ENCODE measurements at places on chromosomes 2 and 18. TPM values are rescaled to one million over a fixed set of nuclear protein-coding genes. Genes with fewer than 3 reads are reported as not detected.

DNA sequence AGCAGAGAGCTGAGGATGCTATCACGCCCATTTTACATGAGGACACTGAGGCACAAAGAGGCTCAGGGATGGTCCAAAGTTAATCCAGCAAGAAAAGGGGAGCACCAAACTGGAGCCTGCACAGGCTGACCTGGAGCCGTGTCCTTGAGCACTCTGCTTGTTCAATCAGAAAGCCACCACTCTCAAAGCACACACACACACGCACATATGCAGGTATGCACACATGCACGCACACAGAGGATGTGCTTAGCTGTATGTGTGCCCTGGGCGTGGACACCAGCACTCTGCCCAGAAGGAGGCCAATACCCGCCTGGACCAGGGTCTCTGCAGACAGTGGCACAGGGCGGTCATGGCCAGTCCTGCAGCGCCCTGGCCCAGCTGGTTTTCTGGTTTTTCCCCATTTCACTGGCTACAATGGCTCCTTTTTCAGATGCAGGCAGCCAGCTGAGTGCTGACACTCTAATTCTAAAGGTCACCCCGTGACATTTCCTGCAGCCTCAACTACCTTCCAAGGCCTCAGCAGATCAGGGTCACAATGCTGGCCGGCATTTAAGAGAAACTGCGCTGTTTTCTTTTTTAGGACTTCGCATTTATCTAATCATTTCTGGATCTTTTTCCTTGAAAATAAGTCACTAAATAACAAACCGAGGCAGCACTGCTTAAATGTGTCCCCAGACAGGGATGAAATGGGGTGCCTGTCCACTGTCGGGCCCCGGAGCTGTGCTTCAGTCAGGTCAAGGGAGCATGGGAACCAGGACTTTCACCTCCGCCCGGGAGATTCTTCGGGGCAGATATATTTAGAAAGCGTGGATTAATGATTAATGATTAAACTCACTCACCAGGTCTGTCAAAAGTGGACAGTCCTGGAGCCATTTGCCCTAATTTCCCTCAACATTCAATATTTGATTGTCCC is 104.5 kb downstream of the HDAC4 start:
- no peak for DNase-seq

GRCh38 chr18:66838340-66838987 is 234.6 kb upstream of the CDH19 start:
- no peak for DNase-seq

GRCh38 chr18:10726198-10727068 is 200.6 kb downstream of the NAPG start:
- no peak for DNase-seq

DNA sequence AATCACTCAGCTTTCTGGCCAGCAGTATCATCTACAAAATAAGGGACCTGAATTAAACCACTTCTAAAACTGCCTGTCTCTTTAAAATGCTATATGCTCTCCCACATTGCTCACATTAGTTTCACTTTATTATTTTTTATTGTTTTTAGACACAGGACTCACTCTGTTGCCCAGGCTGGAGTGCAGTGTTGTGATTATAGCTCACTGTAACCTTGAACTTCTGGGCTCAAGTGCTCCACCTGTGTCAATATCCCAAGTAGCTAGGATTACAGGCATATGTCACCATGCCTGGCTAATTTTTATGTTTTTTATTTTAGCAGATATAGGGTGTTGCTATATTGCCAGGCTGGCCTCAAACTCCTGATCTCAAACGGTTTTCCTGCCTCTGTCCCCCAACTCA is 591.3 kb upstream of the ZNF804A start:
- no peak for DNase-seq

GRCh38 chr18:36543991-36544725 is 246.6 kb downstream of the FHOD3 start:
- DNase-seq = peak; percentile 58

GRCh38 chr2:118936306-118936705 is 5.7 kb upstream of the MARCO start:
- DNase-seq = no peak

GRCh38 chr2:152411154-152411553 is 76.2 kb downstream of the FMNL2 start:
- DNase-seq = no peak

DNA sequence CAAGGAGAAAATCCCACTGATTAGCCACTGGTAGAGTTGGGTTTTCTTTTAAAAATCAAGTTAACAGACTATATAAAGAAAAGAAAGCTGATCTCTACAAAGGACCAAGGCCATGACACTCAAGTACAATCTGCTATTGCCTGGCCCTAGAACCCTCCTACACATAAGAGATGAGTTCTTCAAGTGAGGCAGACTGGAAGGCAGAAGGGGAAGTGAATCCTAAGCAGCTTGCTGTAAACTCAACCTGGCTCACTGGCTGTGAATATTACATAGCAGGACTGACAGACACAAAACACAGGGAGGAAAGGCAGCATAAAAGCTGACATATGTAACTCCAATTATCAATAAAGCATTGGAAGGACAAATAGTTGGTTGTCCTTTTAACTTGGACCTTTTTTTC is 65.4 kb downstream of the TRIP12 start:
- no peak for DNase-seq

DNA sequence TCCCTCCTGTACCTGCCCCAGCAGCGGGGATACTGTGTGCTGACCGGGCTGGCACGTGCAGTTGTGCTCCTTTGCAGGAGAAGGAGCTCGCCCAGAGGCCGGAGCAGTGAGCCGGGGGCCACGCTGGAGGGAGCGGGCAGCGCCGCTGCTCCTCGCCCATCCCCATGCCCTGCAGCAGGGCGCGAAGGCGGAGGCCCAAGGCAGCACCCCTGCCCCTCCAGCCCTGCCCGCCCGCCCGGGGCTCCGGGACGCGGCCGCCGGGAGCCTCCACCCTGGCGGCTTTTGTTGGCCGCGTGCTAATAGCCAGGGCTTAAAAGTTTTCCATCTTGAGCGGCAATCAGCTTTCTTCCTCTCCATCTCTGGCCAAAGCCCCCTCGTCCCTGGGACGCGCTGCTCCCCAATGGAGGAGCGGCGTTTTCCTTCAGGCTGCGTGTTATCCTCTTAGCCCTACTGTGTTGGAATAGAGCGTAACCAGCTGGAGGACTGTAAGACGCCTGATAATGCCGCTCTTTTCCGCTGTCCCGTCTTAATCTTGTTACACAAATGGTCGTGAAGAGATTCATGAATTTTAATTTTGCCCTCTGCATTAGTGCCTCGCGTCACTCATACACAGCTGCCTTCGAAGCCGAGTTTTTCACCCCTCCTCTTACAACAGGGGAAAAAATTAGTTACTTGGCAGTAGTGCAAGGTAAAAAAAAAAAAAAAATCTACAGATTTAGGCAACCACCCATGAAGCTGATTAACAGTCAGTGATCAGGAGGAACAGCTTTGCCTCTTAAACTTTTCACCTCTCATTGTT is 172.9 kb upstream of the SIX3 start:
- DNase-seq = no peak

- no peak for DNase-seq
Measured at GRCh38 chr18:36772241-36772723, 56.5 kb downstream of the TPGS2 start.

DNA sequence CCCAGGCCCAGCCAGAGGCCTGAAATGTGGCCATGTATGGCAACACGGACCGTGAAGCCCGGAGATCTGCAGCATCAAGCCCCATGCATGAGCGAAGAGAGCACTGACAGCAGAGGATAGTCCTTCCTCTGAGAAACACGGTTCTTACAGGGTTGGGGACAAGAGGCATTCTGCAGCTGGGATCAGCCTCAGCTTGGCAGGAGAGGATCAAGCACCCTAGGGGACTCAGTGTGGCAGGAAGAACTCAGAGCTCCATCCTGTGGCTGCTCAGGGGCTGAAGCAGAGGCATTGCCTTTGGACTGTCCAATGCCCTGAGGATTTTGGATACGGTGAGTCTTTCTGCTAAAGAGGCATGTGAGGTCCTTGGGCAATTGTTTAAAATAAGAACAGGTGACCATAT is 368.7 kb downstream of the ZNF516 start:
- no peak for DNase-seq

DNA sequence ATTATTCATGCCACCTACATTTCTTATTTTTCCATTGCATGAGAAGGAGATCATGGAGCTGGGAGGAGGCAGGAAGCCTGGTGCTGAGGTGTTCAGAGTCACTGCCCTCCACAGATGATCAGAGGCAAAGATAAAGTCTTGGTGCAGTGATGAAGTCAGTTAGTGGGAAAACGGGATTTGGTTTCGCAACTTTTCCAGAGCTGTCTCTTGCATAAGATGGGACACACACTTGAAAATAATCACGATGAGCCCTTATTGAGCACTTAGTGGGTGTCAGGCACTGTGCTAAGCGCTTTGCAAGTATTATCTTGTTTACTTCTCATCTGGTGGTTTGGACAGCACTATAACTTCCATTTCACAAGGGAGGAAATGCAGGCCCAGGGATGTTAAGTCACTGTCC is 222.1 kb upstream of the SMAD2 start:
- DNase-seq = peak; percentile 12

The TCF23 gene
- total RNA-seq = not detected

The IL36A gene
- total RNA-seq = not detected

The DPP10 gene
- total RNA-seq = not detected

The MAL gene
- total RNA-seq = not detected

The DOK6 gene
- total RNA-seq = 4.0 TPM

The SERPINB10 gene
- not detected for total RNA-seq

Data from fibroblast of lung (primary cell).